Panc1 (cell line): ENCODE measurements at places on chromosomes 12 and 14.

DNA sequence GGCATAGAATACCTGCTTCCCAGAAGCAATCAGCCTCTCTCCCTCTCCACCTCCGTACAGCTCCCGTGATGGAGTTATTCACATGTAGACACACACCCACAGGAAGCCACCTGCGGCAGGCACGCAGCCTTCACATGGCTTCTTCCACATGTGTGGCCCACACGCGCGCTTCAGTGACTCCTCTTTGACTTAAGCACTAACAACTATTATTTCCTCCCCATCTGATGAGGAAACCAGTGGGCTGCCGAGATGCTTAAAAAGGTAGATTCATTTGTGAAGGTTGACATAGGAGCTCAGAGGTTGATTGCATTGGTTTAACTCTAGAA is 69.3 kb downstream of the PRMT8 start:
- no peaks in the 10 kb centered on the region for H3K36me3 ChIP-seq
- H3K27ac ChIP-seq = no peak overlapping the region
- no peak for DNase-seq
- no peak overlapping the region for H3K4me3 ChIP-seq

DNA sequence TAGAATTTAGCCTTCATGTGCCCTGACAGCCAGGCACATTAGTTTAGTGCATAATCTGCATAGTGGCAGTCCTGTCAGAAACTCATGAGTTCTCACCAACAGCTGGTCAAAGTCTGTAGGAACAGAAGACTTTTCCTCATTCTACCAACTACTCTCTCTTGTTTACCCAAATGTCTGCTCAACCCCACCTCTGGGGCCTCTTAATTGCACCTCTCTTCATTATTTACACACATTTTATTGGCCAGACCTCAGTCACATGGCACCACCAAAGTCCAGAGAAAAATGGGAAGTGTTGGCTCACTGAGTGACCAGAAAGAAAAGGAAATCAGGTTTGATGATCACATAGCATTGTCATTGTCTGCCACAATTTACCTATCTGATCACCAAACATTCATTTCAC is 114.6 kb upstream of the PLXNC1 start:
- H3K4me1 ChIP-seq = no peaks in the 10 kb centered on the region
- no peaks in the 10 kb centered on the region for H3K36me3 ChIP-seq
- no peaks in the 10 kb centered on the region for H3K27me3 ChIP-seq
- no peak overlapping the region for H3K4me3 ChIP-seq
- no peak for DNase-seq

- H3K4me1 ChIP-seq = no peaks in the 10 kb centered on the region
- H3K36me3 ChIP-seq = no peaks in the 10 kb centered on the region
Observed at GRCh38 chr12:90978117-90978770, 23.3 kb upstream of the CCER1 start.

- H3K36me3 ChIP-seq = peaks cover 16% of the 10 kb centered on the region
- H3K27me3 ChIP-seq = no peaks in the 10 kb centered on the region
- peaks cover 14% of the 10 kb centered on the region for H3K4me1 ChIP-seq
- peak overlapping the region; percentile 87 for H3K4me3 ChIP-seq
Observed at GRCh38 chr12:107761502-107761904, 566 bp upstream of the PRDM4 start.

DNA sequence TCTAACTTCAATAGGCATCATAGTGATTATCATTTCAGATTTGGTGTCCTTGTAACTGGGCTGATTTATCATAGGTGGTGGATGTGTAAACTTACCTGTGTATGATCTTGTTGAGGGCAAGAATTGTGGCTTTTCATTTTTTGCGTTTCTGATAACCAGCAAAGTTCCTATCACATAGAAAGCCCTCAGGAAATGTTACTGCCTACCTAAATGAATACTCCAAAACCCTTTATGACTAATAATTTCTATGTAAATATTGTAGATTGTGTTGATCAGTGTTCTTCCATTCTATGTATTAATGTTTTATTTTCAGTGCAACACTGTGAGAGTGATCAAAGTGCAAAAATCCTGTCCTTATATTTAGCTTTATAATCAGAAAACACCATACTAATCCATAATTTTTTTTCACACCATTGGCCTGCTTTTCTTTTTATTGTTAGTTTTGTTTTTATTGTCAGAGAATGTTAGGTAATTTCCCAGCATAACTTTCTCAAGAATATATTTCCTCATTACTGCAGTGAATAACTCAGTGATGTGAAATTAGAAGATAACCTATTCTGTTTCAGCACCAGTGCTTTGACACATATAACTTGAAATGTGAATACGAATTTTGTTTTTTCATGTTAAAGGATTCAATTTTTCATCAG is 94.1 kb downstream of the GPHN start:
- no peak overlapping the region for H3K27ac ChIP-seq
- H3K27me3 ChIP-seq = no peaks in the 10 kb centered on the region
- H3K4me3 ChIP-seq = no peak overlapping the region

- no peak overlapping the region for H3K4me3 ChIP-seq
- no peak overlapping the region for H3K27ac ChIP-seq
- H3K27me3 ChIP-seq = no peaks in the 10 kb centered on the region
- H3K4me1 ChIP-seq = no peaks in the 10 kb centered on the region
- H3K36me3 ChIP-seq = no peaks in the 10 kb centered on the region
- no peak for DNase-seq
Observed at GRCh38 chr14:52325630-52326029, 11.5 kb downstream of the PTGER2 start.

GRCh38 chr14:22428700-22429291 is 160.2 kb downstream of the DAD1 start:
- H3K36me3 ChIP-seq = no peaks in the 10 kb centered on the region
- DNase-seq = no peak
- H3K4me1 ChIP-seq = no peaks in the 10 kb centered on the region; the same call in 1 of the 2 replicates
- H3K27ac ChIP-seq = no peak overlapping the region
- H3K4me3 ChIP-seq = no peak overlapping the region

DNA sequence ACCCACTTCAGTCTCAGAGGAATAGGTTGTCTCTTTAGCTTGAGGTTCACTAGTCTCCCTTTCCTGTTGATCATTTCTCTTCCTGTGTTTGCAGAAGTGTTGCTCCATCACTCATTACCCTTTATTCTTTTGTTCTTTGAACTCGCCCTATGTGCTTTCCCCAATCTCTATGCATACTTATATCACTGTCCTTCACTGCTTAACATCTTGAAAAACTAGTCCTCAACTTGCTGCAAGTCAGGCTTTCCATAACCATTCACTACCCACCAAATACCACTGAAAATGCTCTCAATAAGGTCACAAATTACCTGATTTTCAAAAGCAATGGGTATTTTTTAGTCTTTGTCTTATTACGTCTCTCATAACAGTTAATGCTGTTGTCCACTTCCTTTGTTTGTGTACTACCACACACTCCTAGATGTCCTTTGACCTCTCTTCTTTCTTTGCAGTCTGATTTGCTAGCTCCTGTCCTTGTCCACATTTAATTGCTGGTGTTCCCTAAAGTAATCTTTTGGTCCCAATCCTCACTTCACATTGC is 80.8 kb downstream of the RIC8B start:
- DNase-seq = no peak
- H3K36me3 ChIP-seq = peaks cover 5% of the 10 kb centered on the region
- H3K27me3 ChIP-seq = no peaks in the 10 kb centered on the region

DNA sequence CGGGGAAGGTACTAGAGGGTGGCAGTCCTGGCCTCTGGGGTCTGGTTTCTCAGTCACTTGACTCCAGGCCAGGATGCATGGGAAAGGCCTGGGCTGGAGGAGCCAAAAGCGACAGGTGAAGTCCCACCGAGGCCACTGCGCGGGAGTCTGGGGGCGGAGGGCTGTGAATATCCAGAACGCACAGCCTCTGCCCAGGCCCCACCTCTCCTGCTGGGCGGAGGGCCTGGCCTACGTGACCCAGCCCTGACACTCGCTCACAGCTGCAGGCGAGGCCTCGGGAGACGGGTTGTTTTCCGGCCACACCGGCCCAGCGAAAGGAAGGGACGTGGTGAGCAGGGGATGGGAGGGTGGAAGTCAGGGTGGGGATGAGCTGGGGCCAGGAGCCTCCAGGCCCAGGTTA is 91.2 kb downstream of the RFLNA start:
- H3K27ac ChIP-seq = peak overlapping the region; percentile 86
- H3K4me1 ChIP-seq = peaks cover 73% of the 10 kb centered on the region
- H3K27me3 ChIP-seq = no peaks in the 10 kb centered on the region
- peaks cover 5% of the 10 kb centered on the region; the same call in 1 of the 2 replicates for H3K36me3 ChIP-seq
